ENCODE measurements at places on chromosomes 11 and 22.
A peak's percentile ranks its signal among the peaks of the same experiment; 100 is the strongest.

GRCh38 chr11:66820381-66820780, 22.9 kb upstream of the RCE1 start:
- no peak for DNase-seq

GRCh38 chr11:121894581-121894980, 221.4 kb downstream of the BLID start:
- DNase-seq: no peak

- no peak for DNase-seq
These were observed 60.5 kb downstream of the LIF start for GRCh38 chr22:30186041-30186440.

GRCh38 chr11:18668131-18668530, 30.4 kb upstream of the TMEM86A start:
- DNase-seq: no peak

GRCh38 chr11:12066799-12067508, 43.4 kb upstream of the MICAL2 start:
- no peak for DNase-seq

GRCh38 chr11:15697437-15698236, 582.9 kb downstream of the INSC start:
- DNase-seq: no peak

GRCh38 chr11:862081-862661, 19.5 kb downstream of the TSPAN4 start:
- DNase-seq: no peak

DNA sequence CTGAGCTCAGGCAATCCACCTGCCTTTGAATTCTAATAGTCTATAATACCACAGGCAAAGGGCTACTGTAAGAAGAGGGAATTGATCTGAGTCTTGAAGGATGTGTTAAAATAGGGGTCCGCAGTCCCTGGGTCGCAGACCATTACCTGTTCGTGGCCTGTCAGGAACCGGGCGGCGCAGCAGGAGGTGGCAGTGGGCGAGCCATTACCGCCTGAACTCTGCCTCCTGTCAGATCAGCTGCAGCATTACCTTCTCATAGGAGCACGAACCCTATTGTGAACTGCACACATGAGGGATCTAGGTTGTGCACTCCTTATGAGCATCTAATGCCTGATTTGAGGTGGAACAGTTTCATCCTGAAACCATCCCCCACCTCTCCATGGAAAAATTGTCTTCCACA, 11.5 kb upstream of the TMEM123 start:
- DNase-seq: no peak

- DNase-seq: no peak
These were observed 5.1 kb upstream of the OSBPL5 start for GRCh38 chr11:3170044-3170755.

DNA sequence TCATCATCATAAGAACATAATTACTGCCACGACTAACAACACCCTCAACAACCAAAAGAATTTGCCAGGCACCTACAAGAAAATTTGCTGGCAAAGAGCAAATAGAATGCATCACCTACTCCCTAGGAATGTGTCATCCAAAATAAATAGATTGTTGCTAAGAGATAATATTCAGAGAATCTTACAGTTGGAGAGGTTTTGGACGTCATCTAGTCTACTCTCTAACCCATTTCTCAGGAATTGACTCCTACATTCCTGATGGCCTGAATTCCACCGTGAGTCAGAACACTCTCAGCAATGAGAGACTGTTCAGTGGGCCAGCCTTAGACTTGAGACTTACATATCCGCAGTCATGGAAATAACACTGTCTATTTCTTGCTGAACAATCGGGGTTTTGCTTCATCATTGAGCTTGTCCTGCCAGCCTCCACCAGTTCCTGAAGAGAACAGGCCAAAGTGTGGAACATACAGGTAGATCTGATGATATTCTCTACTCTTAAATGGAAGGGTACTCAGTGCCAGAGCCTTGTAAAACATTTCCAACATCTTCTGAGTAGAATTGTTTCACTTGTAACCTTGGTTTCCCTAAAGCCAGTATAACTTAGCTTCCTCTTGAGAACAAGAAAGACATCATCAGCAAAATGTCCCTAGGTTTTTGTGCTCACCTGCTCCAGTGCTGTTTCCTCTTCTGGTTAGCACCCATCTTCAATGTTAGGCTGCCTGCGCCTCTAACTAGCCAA, 8.3 kb downstream of the KIRREL3 start:
- no peak for DNase-seq

GRCh38 chr22:35609261-35609660, 7.9 kb downstream of the MB start:
- no peak for DNase-seq

DNA sequence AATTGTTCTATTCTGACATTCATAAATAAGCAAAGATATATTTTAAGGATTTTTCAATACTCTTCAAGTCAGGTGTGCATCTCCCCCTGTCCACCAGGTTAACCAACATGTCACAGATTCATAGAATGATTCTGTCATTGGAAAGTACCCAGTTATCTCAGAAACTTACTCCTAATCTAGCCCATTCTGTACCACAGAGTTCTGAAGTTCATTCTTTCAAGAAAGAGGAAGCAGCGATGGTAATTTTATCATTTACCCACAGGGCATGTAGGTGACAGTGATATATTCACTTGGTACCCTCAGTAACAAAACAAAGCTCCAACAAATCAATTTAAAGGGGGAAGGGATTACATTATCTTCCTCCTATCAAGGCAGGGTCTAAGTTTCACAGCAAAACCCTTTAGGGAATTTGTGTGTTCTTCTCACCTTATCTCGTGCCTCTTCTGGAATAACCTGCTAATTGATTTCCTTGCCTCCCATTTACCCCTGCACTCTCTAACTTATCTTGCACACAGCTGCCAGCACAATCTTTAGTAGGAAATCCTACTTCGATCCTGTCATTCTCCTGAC, 19.0 kb upstream of the MPPED2 start:
- DNase-seq: no peak

- no peak for DNase-seq
These were observed 647 bp upstream of the ZW10 start for GRCh38 chr11:113774174-113774503.

DNA sequence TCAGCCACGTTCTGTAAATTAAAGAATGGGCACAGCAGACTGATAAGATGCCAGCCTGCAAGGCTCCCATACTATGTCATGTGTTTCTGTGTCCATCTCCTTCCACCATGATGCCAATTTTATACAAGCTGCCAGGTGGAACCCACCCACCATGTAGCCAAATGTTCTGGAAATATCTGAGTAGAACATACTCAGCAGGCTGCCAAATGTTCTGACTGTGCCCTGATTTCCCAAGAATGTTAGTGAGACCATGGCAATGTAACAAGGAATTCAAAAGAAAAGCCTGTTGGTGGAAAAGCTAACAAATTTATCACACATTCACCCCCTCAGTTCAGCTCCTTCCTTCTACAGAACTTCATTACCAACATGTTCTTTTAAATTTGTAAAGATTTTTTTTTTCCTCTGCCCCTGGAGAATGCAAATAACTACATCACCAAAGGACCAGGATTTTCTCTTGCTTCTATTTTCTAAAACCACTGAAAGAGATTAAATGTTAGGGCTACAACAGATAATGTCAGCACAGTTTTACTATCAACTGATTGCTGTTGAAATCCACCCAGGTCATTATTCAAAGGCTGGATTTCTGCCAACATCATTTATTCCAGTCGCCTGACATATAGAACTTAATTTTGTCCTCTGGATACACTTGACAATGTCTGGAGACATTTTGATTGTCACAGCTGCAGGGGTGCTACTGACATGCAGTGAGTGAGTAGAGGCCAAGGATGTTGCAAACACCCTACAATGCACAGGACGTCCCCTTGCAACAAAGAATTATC, 3.1 kb downstream of the DMC1 start:
- no peak for DNase-seq

DNA sequence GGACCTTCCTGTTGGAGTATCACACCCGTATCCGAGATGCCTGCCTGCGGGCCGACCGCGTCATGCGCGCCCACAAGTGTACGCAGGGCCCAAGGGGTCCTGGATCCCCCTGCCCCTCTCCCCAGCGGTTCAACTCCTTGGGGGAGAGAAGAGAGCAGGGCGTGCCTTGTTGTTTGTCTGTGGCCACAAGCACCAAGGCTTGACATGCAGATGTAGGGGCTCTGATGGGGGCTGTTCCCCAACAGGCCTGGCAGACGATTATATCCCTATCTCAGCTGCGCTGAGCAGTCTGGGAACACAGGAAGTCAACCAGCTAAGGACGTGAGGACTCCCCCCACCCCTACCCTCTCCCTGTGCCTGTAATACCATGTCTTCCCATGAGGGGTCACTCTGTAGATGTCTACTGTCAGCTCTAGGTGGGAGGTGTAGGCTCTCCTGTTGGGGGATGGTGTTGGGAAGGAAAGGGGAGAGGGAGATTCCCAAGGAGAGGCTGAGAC, 6.8 kb downstream of the CFL1 start:
- DNase-seq: no peak

- no peak for DNase-seq
These were observed at the start of gene BTG4 for GRCh38 chr11:111512296-111513239. Gene BTG4 (minus strand): TSS chr11:111512386. CDS start chr11:111498776, 13,610 bp downstream.

GRCh38 chr11:76252631-76253070, 46.3 kb upstream of the WNT11 start:
- no peak for DNase-seq

DNA sequence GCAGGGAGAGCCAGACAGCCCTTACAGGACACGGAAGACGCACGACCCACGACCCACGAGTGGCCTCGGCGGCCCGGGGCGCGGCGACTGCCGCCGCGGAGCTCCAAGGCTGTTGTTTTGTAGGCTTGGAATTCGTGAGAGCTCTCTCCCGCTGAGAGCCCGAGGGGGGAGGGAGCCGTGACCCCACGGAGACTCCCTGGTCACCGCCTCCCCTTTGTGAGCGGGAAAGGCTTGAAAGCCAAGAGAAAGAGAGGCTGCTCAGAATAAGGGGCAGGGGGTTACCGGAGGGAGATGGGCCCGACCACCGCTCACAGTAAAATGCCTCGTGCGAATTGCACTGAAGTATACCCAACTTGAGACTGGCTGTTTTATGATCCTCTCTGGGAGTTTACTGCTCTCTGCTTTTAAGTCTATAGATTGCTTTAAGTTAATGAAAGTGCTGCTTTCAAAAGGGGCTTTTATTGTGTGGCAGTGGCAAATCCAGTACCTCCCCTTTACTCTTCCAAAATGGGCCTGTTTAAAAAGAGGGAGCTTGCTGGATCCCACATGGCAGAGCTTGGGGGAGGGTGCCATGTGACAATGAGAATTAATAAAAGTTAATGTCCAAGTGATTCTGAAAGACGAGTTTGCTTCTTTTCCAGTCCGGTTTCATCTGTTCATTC, 2.9 kb downstream of the PKNOX2 start:
- DNase-seq: peak; percentile 72

DNA sequence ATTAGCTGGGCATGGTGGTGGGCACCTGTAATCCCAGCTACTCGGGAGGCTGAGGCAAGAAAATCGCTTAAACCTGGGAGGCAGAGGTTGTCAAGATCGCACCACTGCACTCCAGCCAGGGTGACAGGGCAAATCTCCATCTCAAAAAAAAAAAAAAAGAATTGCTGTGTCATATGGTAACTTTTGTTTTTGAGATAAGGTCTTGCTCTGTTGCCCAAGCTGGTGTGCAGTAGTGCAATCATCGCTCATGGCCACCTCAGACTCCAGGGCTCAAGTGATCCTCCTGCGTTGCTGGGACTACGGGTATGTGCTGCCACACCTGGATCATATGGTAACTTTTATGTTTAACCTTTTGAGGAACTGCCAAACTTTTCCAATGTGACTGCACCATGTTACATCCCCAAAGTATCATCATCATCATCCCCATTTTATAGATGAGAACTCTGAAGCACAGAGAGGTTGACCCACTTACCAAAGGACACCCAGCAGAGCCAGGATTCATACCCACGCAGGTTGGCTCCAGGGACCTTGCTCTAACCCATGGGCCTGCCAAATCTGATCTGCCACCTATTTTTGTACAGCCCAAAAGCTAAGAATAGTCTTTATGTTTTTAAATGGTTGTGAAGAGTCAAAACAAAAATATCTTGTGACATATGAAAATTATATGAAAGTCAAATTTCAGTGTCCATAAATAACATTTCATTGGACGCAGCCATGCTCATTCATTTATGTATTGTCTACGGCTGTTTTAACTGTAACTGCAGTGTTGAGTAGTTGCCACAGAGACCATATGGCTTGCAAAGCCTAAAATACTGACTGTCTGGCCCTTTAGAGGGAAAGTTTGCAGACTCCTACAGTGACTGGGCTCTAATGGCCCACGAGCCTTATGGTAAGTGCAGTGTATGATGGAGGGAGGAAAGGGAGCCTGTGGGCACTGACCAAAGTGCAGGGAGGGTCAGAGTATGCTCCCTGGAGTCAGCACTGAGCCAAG, 45.3 kb downstream of the GDPD5 start:
- no peak for DNase-seq

GRCh38 chr11:71373791-71374454, 74.3 kb downstream of the DHCR7 start:
- no peak for DNase-seq

GRCh38 chr11:29781268-29781667, 235.6 kb downstream of the KCNA4 start:
- no peak for DNase-seq

DNA sequence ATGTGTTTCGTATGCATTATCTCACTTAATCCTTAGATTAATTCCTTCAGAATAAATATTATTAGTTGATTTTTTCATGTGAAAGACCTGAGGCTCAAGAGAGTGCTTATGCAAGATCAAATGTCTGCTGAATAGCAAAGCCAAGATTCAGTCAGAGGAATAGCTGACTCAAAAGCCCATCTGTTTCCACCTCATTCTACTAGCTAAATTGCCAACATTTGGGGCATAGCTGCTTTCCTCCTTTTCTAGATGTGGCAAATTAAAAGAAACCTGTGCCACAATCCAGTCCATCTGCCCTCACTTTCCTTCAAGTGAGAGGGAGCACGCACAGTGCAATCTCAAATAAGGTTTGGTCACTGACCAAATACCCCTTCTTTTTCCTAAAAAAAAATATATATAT, 121.1 kb downstream of the PAX6 start:
- DNase-seq: no peak

DNA sequence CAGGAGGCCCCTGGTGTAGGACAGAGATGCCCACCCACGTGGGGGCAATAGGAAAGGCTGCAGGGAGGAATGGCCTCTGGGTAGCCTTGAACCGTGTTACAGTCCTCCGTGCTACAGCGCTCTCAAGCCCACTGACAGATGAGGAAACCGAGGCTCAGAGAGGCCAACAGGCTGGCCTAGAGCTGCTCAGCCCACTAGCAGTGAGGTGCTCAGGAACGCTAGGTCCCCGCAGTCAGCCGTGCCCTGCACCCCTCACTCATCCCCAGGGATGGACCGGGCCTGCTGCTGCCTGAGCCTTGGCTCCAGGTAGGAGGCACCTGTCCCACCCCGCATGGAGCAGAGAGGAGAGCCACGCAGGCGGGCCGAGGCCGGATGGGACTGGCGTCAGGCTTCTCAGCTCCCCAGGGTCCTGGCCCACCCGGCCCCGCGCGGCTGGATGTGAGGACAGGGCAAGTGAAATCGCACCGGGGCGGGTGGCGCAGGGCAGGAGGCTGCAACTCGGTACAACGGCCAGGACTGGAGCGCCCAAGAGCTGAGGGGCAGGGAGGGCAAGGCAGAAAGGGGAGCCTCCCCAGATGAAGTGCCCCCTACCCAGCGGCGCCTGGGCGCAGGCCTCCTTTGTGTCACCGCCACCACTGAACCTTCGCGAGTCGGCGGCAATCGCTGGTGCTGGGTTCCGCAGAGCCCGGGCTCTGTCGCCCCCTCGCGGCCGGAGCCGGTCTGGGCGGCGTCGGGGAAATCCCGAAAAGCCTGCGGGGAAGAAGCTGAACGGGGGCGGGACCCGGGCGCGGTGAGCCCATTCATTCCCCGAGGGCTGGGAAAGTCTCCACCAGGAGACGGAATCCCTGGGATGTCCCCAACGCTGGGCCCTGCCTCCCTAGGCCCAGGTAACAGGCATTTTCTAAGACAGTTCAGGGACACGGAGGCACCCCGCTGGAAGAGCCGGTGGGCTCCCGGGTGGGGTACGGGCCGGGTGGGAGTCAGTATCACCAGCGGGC, 8.4 kb upstream of the SLC2A11 start:
- peak; percentile 92 for DNase-seq

All from left forelimb (tissue), 1 donor.